ENCODE measurements at places on chromosomes 7 and 10.

GRCh38 chr10:71691405-71691804 is 28.2 kb downstream of the C10orf105 start:
- ATAC-seq: no peak

DNA sequence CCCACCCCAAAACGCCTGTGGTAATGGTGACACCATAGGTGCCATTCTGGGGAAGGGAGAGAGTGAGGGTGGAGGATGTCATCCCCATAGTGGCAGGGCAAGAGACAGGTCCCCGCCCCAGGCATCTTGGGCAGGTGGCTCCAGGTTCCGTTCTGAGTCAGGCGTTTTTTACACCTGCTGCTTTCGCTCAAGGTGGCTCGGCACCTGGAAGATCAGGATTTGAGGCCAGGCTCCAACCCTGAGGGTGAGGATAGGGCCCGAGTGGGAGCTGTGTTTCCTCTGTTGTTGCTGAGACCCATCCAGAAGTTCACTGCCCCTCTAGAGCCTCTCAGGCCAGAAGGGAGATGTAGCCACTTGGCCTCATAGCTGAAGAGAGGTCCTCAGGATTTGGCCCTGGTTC is 36.6 kb upstream of the DUSP5 start:
- peak; percentile 7 for ATAC-seq

GRCh38 chr7:103811997-103812396 is 177.5 kb downstream of the RELN start:
- ATAC-seq: peak; percentile 39

DNA sequence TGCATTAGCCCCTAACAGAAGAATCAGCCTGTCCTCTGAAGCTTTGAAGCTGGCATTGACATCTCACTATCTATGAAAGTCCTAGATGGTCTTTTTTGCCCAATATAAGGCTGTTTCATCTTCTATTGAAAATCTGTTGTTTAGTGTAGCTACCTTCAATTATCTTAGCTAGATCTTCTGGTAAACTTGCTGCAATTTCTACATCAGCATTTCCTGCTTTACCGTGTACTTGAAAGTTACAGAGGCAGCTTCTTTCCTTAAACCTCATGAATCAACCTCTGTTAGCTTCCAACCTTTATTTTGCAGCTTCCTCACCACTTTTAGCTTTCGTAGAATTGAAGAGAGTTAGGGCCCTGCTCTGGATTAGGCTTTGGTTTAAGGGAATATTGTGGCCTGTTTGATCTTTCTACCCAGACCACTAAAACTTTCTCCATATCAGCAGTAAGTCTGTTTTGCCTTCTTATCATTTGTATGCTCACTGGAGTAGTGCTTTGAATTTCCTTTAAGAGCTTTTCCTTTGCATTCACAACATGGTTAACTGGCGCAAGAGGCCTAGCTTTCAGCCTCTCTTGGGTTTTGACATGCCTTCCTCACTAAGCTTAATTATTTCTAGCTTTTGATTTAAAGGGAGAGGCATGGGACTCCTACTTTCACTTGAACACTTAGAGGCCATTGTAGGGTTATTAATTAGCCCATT is 32.5 kb downstream of the ARID5B start:
- ATAC-seq: no peak

GRCh38 chr10:60429084-60429849 is 39.6 kb upstream of the ANK3 start:
- no peak for ATAC-seq

GRCh38 chr10:35564341-35564968 is 40.7 kb upstream of the GJD4 start:
- no peak for ATAC-seq

- ATAC-seq: no peak
Measured at GRCh38 chr7:112182749-112183148, 23.4 kb downstream of the DOCK4 start.

DNA sequence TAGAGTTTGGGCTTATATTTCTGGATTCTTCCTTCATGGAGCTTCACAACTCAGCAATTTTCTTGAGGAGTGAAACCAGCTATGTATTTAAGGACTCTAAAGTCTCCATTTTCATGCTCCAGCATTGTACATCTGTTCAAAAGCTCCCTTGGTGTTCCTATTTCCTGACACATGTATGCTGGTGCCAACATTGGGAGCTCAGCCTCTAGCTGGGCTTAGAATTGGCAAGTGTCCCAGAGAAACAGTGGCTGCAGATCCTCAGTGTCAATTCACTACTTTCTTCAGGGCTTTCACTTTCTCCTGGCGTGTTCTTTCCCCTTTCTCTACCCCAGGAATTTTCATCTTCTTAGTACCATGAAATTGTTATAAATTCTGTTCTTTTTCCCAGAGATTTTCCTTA is 103.1 kb downstream of the ZNF467 start:
- no peak for ATAC-seq

- no peak for ATAC-seq
Measured at GRCh38 chr7:150371996-150372270, 3.3 kb downstream of the REPIN1 start.

DNA sequence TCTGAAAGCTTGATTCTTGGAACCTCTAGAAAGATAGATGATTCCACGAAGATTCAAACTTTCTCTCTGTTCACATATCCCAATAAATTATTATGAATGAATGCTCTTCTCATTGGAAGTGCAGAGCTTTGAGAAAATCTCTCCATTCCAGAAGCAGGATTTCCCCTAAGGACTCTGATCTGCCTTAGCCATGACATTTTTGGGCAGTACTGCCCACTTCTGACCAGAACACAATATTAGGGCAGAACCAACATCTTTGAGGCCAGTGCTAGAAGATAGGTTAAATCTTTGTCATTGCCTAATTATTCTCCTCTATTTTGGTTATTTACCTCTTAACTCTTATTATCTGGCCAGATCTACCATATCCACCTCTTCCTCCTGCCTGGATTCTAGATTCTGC is 49.9 kb downstream of the ARMC3 start:
- peak; percentile 47 for ATAC-seq

- no peak for ATAC-seq
Measured at GRCh38 chr10:22648547-22648961, 65.8 kb downstream of the PIP4K2A start.

GRCh38 chr10:88428442-88428841 is 154.7 kb downstream of the RNLS start:
- ATAC-seq: peak; percentile 45

GRCh38 chr10:14383266-14383665 is 52.5 kb upstream of the FRMD4A start:
- ATAC-seq: no peak

- ATAC-seq: peak; percentile 71
Measured at GRCh38 chr10:119306514-119306951, 99.2 kb downstream of the GRK5 start.

GRCh38 chr7:101133621-101134398 is 6.9 kb downstream of the SERPINE1 start:
- no peak for ATAC-seq

GRCh38 chr7:13017333-13017857 is 330.0 kb downstream of the ARL4A start:
- ATAC-seq: peak; percentile 98

GRCh38 chr7:41702635-41703371 is at the start of gene INHBA:
INHBA (minus strand) TSS chr7:41703090; CDS start chr7:41700374, 2,716 bp downstream.
- peak; percentile 44 for ATAC-seq

DNA sequence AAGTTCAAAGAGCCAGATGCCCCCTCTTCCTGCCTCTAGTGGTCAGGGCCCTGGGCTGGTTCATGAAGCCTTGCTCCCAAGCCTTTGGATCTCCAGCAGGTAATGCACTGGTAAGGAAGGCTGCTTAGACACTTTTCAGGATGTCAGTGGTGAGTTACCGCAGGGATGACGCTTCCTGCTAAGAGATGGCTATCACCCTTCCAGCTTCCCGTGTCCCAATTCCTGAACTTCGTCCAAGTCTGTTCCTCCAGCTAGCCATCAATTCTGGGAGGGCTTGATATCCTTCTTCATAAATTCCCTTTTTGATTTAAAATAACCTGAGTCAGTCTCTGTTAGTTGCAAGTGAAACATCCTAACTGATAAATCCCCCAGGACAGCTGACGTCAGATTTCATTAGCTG is 221.2 kb downstream of the PLXNA4 start:
- no peak for ATAC-seq

- ATAC-seq: no peak
Measured at GRCh38 chr10:48400129-48400849, 93.8 kb downstream of the MAPK8 start.

DNA sequence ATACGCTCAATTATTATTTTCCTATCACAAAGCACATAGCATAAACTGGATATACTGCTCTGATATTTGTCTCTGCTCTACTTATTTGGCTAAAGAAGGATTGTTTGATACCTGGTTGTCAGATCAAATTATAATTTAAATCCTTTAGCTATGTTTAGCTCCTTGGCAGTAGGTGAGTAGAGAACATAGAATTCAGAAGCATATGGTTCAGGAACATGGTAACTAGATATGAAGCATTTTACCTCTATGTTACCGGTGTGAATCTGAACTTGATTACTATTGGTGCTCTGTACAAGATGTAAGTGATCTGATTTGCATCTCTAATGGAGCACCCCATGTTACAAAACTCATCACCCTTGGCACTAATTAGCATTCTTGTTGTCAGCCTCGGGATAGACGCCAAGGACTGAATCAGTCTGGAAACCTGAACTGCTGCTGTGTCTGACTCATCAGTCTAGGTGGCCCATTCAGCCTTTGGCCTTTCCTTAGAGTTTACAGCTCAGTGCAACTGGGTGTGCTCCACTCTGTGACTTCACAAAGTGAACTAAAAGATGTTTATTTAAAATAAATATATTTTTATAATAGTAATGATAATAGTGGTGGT is 12.3 kb upstream of the MYPN start:
- peak; percentile 96 for ATAC-seq

DNA sequence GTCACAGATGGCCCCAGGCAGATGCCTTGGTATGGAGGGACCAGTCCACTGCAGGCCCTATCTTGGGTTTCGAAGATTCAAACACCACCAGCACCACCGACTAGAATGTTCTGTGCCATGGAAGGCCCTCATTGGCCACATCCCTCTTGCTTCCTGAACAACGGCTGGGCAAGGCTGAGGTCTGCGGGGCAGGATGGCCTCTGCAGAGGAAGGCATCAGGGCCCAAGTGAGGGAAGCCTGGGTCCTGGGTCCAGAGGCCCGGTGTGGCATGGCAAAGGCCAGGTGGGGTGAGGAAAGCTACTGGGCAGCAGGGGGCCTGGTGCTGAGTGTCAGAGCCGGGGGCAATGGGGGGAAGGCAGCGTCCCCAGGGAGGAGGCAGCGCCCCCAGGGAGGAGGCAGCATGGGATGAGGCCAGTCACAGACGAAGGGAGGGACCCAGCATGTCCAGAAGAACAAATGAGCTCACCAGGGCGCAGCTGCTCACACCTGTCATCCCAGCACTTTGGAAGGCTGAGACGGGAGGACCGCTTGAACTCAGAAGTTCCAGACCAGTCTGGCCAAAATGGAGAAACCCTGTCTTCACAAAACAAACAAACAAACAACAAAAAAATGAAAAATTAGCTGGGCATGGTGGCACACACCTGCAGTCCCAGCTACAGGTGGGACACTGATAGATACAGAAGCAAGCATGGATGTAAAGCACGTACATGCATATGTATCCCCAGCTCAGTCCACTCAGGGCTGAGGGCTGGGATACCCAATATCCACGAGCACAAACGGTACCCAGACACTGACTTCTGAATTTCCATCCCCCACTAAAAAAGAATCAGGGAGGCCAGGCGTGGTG is 64.4 kb downstream of the PROSER2 start:
- peak; percentile 28 for ATAC-seq

- peak; percentile 25 for ATAC-seq
Measured at GRCh38 chr10:70578371-70578947, 24.1 kb downstream of the PRF1 start.

- no peak for ATAC-seq
Measured at GRCh38 chr7:88346357-88346756, 39.7 kb upstream of the STEAP4 start.

GRCh38 chr7:12210179-12211053 is 678 bp upstream of the TMEM106B start:
- peak; percentile 45 for ATAC-seq

- no peak for ATAC-seq
Measured at GRCh38 chr7:144483189-144483588, 79.7 kb upstream of the NOBOX start.

DNA sequence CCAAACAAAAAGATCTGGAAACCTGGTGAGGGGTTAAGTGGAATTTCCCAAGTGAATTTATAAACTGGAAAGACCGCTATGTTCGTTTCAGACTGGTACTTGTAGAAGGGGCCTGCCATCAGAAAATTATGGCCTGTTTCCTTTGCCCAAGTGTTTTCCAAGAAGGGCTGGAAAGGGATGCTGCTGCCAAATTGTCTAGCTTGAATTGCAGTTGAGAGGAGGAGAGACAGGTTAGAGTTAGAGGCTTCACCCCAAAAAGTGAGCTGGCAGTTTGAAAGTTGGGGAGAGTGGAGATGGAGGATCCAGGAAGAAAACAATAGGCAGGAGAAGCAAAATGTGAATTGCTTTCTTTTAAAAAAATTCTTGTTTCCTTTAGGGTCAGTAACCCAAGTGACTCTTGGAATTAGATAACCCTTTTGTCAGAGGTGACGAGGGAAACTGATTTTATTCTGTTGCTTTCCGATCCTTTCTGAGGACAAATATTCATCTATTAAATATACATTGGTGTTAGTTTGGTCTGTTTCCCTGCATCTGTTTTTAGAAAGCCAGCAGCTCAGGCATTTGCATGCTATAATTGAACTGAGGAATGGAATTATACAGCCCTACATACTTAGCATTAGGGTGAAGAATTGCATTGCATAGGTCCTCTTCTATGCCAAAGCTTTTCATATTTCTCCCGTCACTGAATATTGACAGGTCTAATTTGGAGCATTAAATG is 82.5 kb upstream of the PRR15 start:
- no peak for ATAC-seq

- ATAC-seq: no peak
Measured at GRCh38 chr7:111744501-111745155, 182.3 kb upstream of the IMMP2L start.

- ATAC-seq: no peak
Measured at GRCh38 chr10:112362833-112363232, 11.1 kb upstream of the ACSL5 start.

DNA sequence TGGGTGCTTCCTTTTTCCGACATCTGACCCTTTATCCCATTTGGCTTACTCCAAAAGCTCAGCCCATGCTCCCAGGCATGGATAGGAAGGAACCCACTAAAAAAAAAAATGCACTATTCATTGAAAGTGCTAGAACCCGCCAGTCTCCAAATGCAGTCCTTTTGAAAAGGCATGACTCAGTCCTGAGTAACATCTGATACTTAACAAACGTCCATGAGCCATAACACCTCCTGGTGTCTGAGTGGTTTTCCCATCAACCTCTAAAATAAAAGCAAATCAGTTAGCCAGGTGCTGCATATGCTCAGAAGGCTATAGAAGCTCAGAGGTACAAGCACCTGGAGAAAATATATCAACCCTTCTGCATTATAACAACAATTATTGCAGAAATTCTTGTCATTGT is 45.0 kb upstream of the CACUL1 start:
- peak; percentile 82 for ATAC-seq

- no peak for ATAC-seq
Measured at GRCh38 chr7:50857804-50858489, 75.3 kb upstream of the GRB10 start.

- ATAC-seq: peak; percentile 74
Measured at GRCh38 chr10:68550747-68551411, 9.3 kb upstream of the TET1 start.
